ENCODE measurements at places on chromosomes 3 and 15. TPM values are rescaled to one million over a fixed set of nuclear protein-coding genes. Genes with fewer than 3 reads are reported as not detected.

Gene MYEF2
- 11.9 TPM for total RNA-seq

Gene GNAI2
- 118 TPM for total RNA-seq

Gene NRROS
- total RNA-seq: 2.4 TPM

Gene MNS1
- total RNA-seq: 1.4 TPM

- peak overlapping the region; percentile 73 for H3K27ac ChIP-seq
- H3K4me3 ChIP-seq: peak overlapping the region; percentile 59
- no peaks in the 10 kb centered on the region for H3K36me3 ChIP-seq
- peaks cover 70% of the 10 kb centered on the region for H3K27me3 ChIP-seq
Measured at GRCh38 chr15:25849157-25849921, 13.8 kb downstream of the ATP10A start.

DNA sequence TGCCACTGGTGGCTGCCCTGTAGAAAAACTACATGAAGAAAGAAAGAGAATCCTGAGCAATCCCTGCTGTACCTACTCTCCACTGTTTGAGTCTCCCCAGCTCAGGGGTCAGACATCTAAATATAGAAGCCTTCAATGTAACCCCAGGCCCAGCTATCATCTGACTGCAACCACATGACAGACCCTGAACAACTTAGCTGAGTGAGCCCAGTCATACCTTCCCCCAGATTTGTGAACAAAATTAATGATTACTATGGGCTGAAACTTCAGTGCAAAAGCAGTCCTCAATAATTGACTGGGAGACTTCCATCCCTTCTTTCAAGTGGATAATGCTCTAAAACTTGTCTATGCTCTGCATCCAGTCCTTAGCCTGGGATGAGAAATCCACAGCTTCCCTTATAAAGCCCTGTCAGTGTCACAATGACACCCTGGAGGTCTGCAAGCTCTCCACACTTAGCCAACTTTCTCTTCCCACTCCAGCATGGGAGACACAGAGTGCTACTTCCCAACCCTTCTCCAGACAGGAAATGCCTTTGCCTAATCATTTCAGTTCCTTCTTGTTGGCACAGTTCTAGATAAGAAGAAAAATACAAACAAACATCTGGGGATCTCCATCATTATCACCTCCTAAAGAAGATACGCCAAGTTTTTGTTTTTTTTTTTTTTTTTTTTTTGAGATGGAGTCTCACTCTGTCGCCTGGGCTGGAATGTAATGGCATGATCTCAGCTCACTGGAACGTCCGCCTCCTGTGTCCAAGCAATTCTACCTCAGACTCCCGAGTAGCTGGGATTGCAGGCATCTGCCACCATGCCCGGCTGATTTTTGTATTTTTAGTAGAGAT, 198.5 kb upstream of the GADL1 start:
- H3K36me3 ChIP-seq: no peaks in the 10 kb centered on the region
- peak overlapping the region; percentile 32 for H3K27ac ChIP-seq
- peaks cover 3% of the 10 kb centered on the region for H3K4me1 ChIP-seq
- DNase-seq: no peak

GRCh38 chr3:35448681-35449080, 190.6 kb upstream of the ARPP21 start:
- H3K4me3 ChIP-seq: no peak overlapping the region
- no peaks in the 10 kb centered on the region for H3K27me3 ChIP-seq
- DNase-seq: no peak
- no peaks in the 10 kb centered on the region for H3K36me3 ChIP-seq

GRCh38 chr3:30671527-30672286, 65.3 kb downstream of the TGFBR2 start:
- H3K27me3 ChIP-seq: no peaks in the 10 kb centered on the region
- no peak for DNase-seq

DNA sequence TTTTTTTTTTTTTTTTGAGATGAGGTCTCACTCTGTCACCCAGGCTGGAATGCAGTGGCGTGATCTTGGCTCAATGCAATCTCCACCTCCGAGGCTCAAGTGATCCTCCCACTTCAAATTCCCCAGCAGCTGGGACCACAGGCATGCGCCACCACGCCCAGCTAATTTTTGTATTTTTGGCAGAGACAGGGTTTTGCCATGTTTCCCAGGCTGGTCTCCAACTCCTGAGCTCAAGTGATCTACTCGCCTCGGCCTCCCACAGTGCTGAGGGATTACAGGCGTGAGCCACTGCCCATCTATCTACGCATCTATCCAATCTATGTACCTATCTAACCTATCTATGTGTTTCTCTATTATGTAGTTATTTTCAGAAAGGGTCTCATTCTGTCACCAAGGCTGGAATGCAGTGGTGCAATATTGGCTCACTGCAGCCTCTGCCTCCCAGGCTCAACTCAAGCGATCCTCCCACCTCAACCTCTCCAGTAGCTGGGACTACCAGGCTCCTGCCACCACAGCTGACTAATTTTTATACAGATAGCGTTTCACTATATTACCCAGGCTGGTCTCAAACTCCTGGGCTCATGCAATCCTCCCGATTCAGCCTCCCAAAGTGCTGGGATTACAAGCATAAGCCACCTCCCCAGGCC, 20.2 kb upstream of the GPX1 start:
- H3K36me3 ChIP-seq: peaks cover 26% of the 10 kb centered on the region
- H3K4me1 ChIP-seq: peaks cover 64% of the 10 kb centered on the region
- H3K27me3 ChIP-seq: no peaks in the 10 kb centered on the region

GRCh38 chr3:149274220-149274619, 52.6 kb upstream of the CP start:
- no peak for DNase-seq
- peaks cover 19% of the 10 kb centered on the region for H3K4me1 ChIP-seq
- peak overlapping the region; percentile 57 for H3K27ac ChIP-seq
- no peaks in the 10 kb centered on the region for H3K36me3 ChIP-seq

DNA sequence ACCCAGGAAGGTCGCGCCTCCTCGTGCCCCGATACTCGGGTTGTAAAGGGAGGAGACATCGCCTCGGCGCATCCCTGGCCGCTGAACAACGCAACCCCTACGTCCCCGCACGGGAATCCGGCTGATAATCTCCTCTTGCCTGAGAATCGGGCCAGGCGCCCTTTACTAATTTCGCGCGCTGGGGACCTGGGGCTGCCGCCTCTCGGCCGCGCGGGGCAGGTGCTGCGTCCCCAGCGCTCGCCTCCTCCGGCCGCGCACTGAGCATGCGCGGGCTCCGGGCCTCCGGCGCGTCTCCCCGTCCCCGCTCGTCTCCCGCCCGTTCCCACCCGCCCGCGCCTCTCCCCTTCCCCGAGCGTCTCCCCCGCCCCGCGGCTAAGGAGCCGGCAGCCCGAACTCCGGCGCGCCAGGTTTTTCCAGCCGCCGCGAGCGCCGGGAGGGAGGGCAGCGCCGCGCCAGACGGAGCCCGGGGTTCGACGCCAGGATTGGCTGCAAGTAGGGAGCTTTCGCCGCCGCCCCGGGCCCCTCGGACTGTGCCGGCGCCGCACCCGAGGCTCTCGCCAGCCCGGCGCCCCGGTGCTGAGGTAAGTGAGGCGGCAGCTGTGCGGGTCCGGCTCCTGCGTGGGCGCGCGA, at the start of gene CNTN4:
TSS of gene CNTN4 (plus strand) at position 469 of the 630 bp plus-strand sequence.
- peaks cover 19% of the 10 kb centered on the region for H3K4me1 ChIP-seq
- peaks cover 93% of the 10 kb centered on the region for H3K27me3 ChIP-seq
- peak within 1 kb of the TSS; percentile 66 for H3K4me3 ChIP-seq
- H3K27ac ChIP-seq: peak within 1 kb of the TSS; percentile 46
- no peaks in the 10 kb centered on the region for H3K36me3 ChIP-seq
- DNase-seq: peak; percentile 52

- no peaks in the 10 kb centered on the region for H3K36me3 ChIP-seq
- H3K27me3 ChIP-seq: no peaks in the 10 kb centered on the region
- H3K4me1 ChIP-seq: peaks cover 25% of the 10 kb centered on the region
- DNase-seq: no peak
- no peak overlapping the region for H3K4me3 ChIP-seq
- H3K27ac ChIP-seq: no peak overlapping the region
Measured at GRCh38 chr15:35603856-35604255, 57.9 kb upstream of the DPH6 start.

GRCh38 chr15:101244036-101244781, 7.6 kb downstream of the CHSY1 start:
- H3K4me3 ChIP-seq: no peak overlapping the region
- H3K27ac ChIP-seq: peak overlapping the region; percentile 66
- H3K36me3 ChIP-seq: peaks cover 8% of the 10 kb centered on the region
- DNase-seq: no peak
- H3K4me1 ChIP-seq: peaks cover 100% of the 10 kb centered on the region

DNA sequence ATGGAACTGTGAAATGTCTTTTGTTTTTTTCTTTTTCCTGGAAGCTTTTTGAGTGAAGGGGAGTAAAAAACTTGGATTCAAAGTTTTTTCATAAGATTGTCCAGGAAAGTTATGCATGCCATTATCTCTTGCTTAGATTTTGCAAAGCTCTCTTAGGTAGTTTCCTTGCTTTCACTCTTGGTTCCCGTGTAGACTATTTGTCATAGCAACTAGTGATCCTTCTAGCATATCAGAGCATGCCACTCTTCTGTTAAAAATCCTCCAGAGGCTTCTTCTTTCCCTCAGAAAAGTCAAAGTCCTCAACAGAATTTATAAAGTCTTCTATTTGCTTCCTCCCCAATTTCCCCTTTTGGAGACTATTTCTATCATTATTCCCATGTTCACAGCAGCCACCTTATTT, 21.1 kb downstream of the GTF2E1 start:
- no peak for DNase-seq
- H3K4me3 ChIP-seq: no peak overlapping the region
- peaks cover 22% of the 10 kb centered on the region for H3K4me1 ChIP-seq
- H3K27me3 ChIP-seq: no peaks in the 10 kb centered on the region

- peaks cover 7% of the 10 kb centered on the region for H3K4me1 ChIP-seq
- DNase-seq: no peak
Measured at GRCh38 chr3:125078951-125079674, 23.3 kb upstream of the HEG1 start.

DNA sequence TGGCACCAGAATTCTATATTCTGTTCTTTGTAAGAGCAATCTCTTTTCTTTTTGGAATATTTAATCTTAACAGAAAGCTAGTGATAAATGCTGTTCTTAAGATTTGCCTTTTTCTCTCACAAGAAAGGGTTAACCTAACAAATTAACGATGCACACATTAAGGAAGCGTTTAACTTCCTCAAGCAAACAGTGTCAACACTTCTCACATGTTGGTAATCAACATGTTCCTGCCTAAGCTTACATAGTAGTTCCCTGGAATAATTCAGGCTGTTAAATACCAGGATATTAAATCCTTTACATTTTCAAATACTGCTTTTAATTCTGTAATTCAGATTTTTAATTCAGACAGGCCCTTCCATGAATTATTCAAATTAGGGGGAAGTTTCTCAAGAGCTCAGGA, 67.4 kb upstream of the RPL35A start:
- H3K4me3 ChIP-seq: no peak overlapping the region
- peaks cover 58% of the 10 kb centered on the region for H3K36me3 ChIP-seq
- no peaks in the 10 kb centered on the region for H3K4me1 ChIP-seq
- DNase-seq: no peak
- no peaks in the 10 kb centered on the region for H3K27me3 ChIP-seq
- H3K27ac ChIP-seq: no peak overlapping the region

- no peaks in the 10 kb centered on the region for H3K27me3 ChIP-seq
- no peak overlapping the region for H3K27ac ChIP-seq
- H3K36me3 ChIP-seq: no peaks in the 10 kb centered on the region
- no peaks in the 10 kb centered on the region for H3K4me1 ChIP-seq
- no peak for DNase-seq
Measured at GRCh38 chr3:182405759-182406158, 387.5 kb upstream of the ATP11B start.

DNA sequence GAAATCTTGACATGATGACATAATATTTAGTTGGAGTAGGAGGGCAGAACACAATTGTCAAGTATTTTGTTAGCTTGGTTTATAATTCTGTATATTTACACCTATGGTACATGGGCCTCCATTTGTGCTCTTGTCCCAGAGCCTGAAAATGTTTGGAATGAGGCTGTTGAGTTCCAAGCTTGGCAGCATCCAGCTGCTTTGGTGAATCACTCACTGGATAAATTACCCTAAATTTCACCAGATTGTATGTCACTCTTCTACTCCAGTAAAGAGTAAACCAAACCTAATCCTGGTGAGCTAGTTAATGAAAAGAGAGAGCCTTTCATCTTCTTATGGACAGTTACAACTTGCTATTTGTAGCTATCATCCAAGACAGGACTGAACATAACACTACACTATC, 928.7 kb downstream of the DIPK2A start:
- H3K36me3 ChIP-seq: no peaks in the 10 kb centered on the region
- H3K4me3 ChIP-seq: no peak overlapping the region
- no peak overlapping the region for H3K27ac ChIP-seq
- no peaks in the 10 kb centered on the region for H3K4me1 ChIP-seq
- H3K27me3 ChIP-seq: no peaks in the 10 kb centered on the region
- DNase-seq: no peak

- H3K4me1 ChIP-seq: peaks cover 12% of the 10 kb centered on the region
- DNase-seq: peak; percentile 75
- H3K4me3 ChIP-seq: peak overlapping the region; percentile 69
- no peaks in the 10 kb centered on the region for H3K27me3 ChIP-seq
- H3K36me3 ChIP-seq: no peaks in the 10 kb centered on the region
- peak overlapping the region; percentile 69 for H3K27ac ChIP-seq
Measured at GRCh38 chr15:72155003-72155621, 36.9 kb downstream of the SENP8 start.

DNA sequence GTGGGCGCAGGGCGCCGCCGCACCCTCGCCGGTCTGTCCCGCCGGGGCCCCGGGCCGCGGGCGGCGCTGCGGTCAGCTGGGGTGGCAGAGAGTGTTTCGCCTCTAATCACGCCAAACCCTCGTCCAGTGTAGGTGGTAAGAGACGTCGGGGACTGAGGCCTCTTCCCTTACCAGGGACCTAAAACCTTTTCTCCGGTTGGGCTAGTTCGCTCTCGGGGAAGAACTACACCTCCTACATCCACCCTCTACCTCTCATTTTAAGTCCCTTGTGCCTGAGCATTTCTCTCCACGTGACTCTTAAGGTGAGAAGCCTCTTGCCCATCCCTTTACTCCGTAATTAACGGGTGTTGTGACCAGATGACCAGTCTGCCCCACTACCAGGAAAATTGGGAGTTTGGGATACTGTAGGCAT, 520 bp downstream of the TMEM42 start:
- H3K36me3 ChIP-seq: no peaks in the 10 kb centered on the region
- peaks cover 40% of the 10 kb centered on the region for H3K4me1 ChIP-seq
- H3K4me3 ChIP-seq: peak overlapping the region; percentile 78
- no peaks in the 10 kb centered on the region for H3K27me3 ChIP-seq
- DNase-seq: no peak

DNA sequence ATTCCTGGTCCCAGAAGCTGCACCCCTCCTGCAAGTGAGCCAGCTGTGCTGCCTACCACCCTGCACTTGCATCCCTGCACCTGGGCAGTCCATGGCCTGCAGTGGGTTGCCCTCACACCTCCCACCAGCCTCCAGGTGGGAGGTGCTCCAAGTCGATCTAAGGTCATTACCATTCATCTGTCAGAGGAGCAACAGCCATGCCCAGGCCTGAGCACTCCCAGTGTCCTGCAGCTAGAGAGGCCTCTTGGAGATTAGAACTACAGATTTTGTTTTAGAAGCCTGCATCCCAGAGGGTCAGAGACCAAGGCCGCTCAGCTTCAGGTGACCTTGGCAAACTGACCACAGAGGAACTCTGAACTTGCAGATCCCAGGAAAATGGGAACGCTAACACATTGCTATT, 9.0 kb upstream of the ZXDC start:
- no peaks in the 10 kb centered on the region for H3K36me3 ChIP-seq
- DNase-seq: no peak
- H3K27ac ChIP-seq: no peak overlapping the region

All from left ventricle myocardium inferior (tissue), 1 donor.